MCF 10A (cell line): ENCODE measurements at places on chromosomes 4 and X. TPM values are rescaled to one million over a fixed set of nuclear protein-coding genes. Genes with fewer than 3 reads are reported as not detected.

DNA sequence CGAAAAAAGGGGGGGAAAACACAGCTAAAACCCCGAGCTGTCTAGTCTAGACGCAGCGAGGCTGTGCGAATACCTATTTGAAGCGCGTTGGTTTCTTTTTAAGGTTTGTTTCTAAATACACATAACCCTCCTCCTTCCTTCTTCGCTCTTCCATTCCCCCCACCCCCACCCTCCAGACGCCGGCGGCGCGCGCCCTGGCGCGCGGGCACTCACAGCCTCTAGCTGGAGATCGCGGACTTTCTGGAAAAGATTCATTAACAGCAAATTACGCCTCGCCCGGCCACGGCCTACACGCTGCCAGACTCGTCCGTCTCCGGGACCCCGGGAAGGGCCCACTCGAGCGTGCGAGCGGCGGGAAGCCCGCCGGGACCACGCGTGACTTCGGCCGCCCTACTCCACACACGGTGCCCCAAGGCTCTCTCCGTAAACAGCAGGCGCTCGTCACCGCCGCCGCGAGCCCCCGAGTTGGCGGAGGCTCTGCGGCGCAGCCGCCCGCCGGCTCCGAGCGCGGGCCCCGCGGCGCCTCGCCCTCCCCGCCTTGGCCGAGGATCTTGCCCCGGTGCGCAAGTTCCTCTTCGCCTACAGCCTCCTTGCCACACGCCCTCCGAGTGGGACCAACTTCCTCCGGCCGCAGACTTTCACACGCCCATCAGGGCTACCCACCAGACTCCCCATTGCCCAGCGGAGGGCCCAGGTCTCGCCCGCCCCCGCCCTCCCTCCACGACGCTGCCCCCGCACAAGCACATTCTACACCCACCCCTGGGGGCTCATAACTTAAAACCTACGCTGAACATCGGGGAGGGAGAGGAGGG, 2.0 kb downstream of the BCOR start:
- H3K36me3 ChIP-seq, result no peaks in the 10 kb centered on the region
- H3K27me3 ChIP-seq, result peaks cover 8% of the 10 kb centered on the region
- peak overlapping the region; percentile 80 for H3K4me3 ChIP-seq
- H3K4me1 ChIP-seq, result no peaks in the 10 kb centered on the region

The ALPK1 gene
- total RNA-seq, result 20.3 and 41.0 TPM in 2 replicates

The MAGEB17 gene
- total RNA-seq, result not detected in 2 replicates

DNA sequence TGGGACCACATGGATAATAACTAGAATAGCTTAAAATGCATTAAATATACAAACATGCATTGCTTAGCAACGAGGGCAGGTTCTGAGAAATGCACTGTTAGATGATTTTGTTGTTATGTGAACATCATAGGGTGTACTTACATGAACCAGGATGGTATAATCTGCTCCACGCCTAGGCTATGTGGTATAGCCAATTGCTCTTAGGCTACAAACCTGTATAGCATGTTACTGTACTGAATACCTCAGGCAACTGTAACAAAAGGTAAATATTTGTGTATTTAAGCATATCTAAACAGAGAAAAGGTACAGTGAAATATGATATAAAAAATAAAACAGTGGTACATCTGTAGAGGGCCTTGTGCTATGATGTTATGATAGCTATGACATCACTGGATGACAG, 169.2 kb upstream of the IL15 start:
- peaks cover 14% of the 10 kb centered on the region for H3K4me1 ChIP-seq
- H3K27me3 ChIP-seq, result no peaks in the 10 kb centered on the region
- H3K27ac ChIP-seq, result no peak overlapping the region
- H3K4me3 ChIP-seq, result no peak overlapping the region
- DNase-seq, result no peak
- H3K36me3 ChIP-seq, result no peaks in the 10 kb centered on the region

The HSFX3 gene
- total RNA-seq, result not detected in 2 replicates

DNA sequence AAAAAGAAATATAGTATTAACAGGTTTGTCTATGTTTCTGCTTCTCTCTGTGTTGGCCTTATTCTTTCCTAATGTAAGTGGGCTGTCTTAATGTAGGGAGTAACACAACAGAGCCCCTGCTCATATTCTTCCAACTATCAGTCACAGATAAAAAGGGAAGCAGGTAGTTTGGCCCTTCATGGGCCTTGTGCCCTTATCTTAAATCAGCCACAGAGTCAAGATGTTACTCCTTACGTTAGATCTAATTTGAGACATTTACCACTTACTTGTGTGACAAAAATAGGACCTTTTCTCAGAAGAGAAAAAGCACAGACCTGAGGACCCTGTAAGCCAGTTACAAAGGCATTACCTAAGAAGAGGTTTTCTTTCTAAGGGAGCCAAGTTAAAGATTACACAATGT, 589.0 kb downstream of the GRXCR1 start:
- no peaks in the 10 kb centered on the region for H3K36me3 ChIP-seq
- no peak for DNase-seq
- H3K4me3 ChIP-seq, result no peak overlapping the region
- no peaks in the 10 kb centered on the region for H3K4me1 ChIP-seq
- no peak overlapping the region for H3K27ac ChIP-seq

DNA sequence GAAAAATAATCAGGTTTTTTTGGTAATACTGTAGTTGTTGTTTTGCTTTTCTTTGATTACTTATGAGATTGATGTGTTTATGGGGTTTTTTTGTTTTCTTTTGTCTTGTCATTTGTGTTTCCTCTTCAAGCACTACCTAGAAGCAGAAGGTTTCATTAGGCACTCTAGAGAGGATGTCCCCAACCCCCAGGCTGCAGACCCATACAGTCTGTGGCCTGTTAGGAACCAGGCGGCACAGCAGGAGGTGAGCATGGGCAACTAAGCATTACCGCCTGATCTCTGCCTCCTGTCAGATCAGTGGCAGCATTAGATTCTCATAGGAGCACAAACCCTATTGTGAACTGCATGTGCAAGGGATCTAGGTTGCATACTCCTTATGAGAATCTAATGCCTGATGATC, 22.9 kb upstream of the NOCT start:
- H3K27me3 ChIP-seq, result no peaks in the 10 kb centered on the region
- no peaks in the 10 kb centered on the region for H3K4me1 ChIP-seq
- H3K36me3 ChIP-seq, result no peaks in the 10 kb centered on the region
- no peak overlapping the region for H3K27ac ChIP-seq

The EREG gene
- total RNA-seq, result 28.3 and 34.0 TPM in 2 replicates

The ANKRD50 gene
- 44.1 and 47.6 TPM in 2 replicates for total RNA-seq

The ZNF157 gene
- total RNA-seq, result not detected in 2 replicates

DNA sequence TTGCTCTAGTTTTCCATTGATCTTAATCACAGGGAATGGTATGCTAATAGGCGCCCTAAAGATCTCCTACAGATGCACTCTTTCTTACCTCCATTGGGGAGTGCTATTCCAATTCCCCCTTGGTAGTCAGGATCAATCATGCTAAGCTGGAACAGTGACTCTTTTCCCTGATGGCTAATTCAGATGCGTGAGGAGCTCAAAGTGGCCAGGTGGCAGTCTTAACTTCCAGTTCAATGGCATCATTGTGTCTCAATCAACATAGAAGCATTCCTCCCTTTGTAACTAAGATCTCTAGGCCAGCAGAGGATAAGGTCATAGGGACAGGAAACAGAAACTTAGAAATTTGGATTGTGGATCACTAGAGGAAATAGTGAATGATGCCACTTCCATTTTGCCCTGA, 216.8 kb downstream of the GRID2 start:
- no peak for DNase-seq
- no peaks in the 10 kb centered on the region for H3K36me3 ChIP-seq
- H3K27me3 ChIP-seq, result no peaks in the 10 kb centered on the region
- H3K4me3 ChIP-seq, result no peak overlapping the region

The GLOD5 gene
- total RNA-seq, result not detected in 2 replicates
